ENCODE measurements at places on chromosomes 5 and 9.

GRCh38 chr5:109965634-109966033 lies 275.9 kb downstream of the MAN2A1 start:
- DNase-seq: no peak

DNA sequence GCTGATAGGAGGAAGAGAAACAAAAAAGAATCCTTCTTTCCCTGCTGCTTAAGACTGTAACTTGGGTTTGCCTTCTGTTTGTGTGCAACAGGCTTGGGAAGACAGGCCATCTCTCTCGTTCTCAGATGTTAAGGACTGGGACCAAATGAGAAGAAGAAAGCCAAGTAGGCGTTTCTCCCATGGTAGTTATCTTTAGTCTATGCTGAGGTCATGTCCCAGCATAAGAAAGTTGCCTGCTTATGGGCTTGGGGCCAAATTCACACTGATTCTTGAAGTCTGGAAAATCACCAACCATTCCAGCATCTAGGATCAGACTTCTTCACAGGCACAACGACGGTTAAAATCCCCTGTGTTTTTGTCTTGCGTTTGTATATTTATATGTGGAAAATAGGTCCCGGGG lies 44.2 kb upstream of the PALM2AKAP2 start:
- no peak for DNase-seq

GRCh38 chr5:154380263-154380662 lies 65.5 kb upstream of the SAP30L start:
- no peak for DNase-seq

GRCh38 chr5:493119-493701 lies 31.0 kb downstream of the SLC9A3 start:
- no peak for DNase-seq

DNA sequence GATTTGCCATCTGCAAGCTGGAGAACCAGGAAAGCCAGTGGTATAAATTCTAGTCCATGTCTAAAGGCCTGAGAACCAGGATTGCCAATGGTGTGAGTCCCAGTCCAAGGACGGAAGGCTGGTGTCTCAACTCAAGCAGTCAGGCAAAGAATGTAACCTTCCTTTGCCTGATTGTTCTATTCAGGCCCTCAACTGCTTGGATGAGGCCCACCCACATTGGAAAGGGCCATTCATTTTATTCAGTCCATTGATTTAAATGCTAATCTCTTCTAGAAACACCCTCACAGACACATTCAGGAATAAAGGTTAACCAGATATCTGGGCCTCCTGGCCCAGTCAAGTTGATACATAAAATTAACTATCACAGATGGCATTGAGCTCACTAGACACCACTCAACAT lies 427.8 kb downstream of the ZNF608 start:
- no peak for DNase-seq

- DNase-seq: peak; percentile 84
These were observed 37.3 kb downstream of the STK10 start for GRCh38 chr5:172150514-172151425.

DNA sequence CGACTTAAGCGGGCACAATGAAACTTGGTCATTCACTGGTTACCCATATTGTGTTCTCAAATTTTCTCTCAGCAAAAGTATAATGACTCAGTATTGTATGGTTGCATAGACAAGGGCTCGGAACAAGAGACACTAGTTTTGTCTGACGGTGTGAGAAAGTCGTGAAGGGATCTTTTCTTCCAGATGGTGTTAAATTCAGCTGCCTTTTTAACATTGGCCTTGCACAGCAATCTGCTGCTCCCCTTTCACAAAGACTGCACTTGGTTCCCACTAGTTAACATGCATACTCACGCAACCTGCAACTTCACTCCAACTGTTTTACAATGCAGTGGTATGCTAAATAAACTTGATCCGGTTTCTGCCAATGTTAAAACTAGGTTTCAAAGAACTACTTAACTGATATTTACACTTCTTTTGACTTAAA lies 219.2 kb downstream of the MEF2C start:
- DNase-seq: no peak

GRCh38 chr5:158727771-158728311 lies 371.9 kb downstream of the EBF1 start:
- no peak for DNase-seq

DNA sequence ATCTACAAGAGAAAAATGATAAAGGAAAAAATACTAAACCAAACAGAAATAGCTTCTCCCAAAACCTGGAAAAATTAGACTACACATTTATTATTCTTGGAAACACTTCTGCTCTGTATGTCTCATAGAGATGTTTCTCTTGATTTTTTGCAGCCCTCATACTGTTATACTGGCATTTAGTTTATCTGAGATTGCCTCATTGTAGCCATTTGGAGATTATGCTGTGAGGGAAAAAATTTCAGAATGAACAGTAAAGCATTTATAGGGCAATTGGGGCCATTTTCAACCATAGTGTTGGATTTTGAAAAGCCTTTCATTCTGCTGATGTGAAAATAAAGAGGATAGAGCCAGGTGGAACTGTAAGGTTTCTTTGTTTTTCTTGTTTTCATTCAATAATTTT lies 441.8 kb upstream of the RIOK2 start:
- DNase-seq: no peak

DNA sequence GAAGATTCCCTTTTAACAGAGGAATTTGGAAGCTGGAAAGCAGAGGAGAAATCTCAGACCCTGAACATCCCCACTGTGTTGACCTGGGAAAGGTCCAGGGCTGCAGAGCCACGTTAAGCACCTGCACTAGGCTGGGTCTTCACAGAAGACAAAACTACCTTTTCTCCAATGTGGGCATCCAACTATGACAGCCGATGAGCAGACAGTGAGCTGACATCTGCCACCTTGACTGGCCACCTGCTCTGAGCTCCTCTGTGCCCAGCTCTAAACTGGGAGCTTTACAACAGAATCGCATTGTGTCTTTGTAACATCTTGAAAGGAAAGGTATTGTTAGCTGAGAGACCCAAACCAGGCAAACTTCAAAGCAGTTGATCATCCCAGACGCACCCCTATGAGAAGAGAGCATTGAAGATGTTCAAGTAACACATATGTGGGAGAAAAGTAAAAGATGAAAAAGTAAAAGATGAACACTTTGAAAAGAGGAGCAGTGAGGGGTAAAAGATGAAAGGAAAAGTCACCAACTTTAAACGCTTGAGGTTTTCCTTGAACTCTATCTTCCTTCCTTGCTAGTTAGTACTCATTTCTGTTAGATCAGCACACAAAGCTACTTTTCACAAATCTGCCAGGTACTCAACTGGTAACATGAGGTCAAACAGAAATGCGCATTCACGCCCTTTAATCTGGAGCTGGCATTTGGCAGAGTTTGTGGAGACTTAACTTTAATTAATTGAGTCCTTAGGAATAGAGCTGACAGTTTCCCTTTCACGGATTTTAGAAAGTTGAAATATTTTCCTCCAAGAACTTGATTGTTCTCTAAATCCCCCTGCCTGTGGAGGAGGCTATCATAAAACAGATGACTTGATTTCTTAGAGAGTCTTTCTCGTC lies 53.2 kb upstream of the CTXN3 start:
- DNase-seq: no peak

DNA sequence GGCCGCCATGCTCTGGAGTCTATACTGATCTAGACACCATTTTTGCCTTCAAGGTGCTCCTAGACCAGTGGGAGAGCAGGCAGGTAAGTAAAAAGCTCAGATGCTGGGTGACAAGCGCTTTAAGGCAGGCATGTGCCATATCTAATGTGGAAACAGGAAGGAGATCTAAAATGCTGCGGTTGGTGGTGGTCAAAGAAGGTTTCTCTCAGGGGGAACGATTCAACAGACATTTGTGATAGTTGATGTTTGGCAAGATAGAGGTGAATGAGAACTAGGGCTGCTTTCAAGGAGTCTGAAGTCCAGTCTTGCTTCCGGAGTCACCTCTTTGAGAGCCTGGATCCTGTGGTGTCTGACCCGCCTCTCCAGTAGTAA lies 146.2 kb upstream of the KLF4 start:
- DNase-seq: peak; percentile 78

DNA sequence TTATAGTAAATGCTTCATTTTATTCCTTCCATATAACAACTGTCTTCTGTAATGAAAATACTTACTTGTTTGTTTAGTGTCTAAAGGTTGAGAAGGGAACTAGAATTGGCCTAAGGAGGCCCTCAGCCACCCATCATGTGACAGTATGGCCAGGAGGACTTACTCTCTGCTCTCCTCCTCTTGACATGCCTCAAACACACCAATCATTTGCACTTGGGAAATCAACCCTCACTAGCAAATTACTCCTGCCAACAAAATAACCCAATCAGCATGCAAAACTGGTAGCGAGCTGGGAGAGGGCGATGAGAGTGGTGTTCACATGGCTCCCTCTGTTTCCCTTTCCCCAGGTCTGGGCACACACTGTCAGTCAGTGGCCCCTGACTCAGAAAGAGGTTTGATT lies 58.6 kb upstream of the MEF2C start:
- DNase-seq: no peak

DNA sequence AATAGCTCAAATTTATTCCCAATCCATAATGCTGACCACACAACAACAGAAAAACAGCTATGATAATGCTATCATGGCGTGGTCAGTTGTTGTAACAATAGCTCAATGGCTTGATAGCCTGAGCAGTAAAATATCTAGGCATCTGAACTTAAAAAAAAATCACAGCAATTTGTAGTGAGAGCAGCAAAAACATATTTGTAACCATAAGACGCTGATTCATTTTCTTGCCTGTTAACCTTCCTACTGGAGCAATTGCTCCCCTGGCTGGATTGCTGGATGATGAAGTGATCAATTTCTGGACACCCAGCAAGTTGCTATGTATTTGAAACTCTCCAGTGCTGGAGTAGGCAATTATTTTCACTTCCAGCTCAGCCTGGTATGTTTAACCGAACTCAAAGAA lies 115.1 kb downstream of the PCSK1 start:
- no peak for DNase-seq

GRCh38 chr5:122297587-122298298 lies 14.3 kb upstream of the SNCAIP start:
- DNase-seq: no peak

DNA sequence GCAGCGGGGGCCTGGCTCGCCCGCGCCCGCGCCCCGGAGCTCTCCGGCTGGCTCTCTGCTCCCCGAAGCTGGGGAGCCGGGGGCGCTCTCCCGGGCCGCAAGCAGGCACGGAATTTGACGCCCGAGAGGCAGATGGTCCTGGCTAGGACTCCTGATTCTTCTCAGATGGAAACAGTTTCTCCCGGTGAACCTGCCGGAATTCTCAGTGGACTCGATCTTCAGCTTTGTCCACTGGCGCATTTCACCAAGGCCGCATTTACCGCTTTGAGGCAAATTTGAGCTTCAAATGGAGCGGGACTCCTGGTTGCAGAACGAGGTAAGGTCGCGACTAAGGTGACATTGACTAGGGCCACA lies 305.7 kb upstream of the KCNN2 start:
- DNase-seq: no peak

DNA sequence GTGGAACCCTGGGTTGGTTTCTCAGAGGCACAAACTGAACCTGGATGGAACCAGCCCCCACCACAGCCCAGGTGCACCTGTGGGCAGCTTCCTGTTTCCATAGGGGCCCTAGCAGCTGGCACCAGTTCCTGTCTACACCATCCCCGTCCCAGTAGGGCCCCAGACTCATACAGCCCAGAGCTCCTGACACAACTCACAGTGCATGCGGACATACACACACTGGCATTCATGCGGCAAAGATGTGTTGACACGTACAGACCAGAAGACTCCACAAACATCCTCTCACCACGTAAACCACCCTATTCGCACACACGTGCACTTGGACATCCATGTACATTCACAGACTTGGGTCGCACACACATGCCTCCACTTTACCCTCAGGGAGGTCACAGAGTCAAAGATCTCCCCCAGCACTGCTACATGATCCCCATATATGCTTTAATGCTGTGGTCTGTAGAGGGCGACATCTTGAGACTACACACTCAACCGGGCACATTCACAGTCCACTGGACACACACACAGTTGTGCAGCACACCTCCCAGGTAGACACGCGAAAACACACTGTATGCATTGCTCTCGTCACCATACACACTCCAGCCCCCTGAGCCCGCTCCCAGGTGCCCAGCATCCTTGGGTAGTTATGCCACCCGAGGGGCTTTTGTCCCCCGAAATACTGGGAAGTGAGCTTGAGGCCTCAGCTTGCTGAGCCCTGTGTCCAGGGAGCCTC lies 22.4 kb downstream of the CXXC5 start:
- DNase-seq: peak; percentile 94

GRCh38 chr5:42547141-42547540 lies 123.9 kb downstream of the GHR start:
- DNase-seq: no peak

DNA sequence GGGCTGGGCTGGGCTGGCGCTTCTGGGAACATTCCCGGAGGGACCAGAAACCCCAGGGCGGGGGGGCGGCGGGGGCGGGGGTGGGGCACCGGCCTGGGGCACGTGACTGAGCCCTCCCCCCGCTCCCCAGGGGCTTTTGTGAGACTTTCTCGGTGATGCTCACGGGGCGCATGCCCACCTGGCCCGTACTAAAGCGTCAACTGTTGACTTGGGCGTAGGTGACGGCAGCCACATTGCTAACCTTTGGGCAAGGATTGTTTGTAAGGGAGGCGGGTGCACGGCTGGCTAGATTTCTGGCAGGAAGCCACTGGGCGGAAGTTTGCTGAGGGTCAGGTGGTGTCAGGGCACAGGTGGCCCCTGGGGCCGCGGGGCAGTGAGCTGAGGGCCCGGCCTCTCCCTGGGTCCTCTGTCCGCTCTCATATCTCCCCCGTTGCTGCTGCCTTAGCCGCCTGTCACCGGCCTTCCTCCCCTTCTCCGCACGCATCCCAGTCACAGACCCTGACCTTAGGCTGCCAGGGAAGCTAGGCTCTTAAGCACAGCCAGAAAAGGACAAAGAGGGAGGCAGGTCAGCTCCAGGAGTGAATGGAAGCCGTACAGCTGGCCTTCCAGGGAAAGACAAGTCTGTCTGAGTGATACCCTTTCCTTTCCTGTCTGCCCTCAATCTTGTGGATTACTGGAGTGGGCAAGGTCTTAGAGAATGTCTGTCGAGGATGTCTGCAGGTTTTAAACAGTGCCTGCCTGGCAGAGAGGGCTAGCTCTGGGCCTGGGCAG lies 812 bp downstream of the CACFD1 start:
- DNase-seq: no peak

DNA sequence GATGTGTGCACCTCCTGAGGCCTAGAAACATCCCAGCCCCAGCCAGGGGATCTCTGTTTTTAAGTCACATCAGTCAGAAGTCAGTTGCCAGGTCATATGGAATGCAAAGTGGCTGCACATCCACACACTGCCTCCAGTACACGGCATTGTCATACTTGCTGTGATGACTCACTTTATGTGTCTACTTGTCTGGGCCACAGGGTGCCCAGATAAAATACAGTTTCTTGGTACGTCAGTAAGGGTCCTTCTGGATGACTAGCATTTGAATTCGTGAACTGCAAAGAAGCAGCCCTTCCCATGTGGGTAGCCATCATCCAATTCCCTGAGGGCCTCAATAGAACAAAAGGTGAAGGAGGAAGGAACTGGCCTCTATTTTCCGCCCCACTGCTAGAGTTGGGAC lies 27.7 kb downstream of the AUH start:
- DNase-seq: no peak

- no peak for DNase-seq
These were observed 59.7 kb downstream of the MFAP3 start for GRCh38 chr5:154098465-154098864.

Data from GF-D8 (cell line).